ENCODE measurements at places on chromosomes 7 and 10.

GRCh38 chr7:46484906-46485305 lies 563.8 kb upstream of the IGFBP3 start:
- DNase-seq: no peak

DNA sequence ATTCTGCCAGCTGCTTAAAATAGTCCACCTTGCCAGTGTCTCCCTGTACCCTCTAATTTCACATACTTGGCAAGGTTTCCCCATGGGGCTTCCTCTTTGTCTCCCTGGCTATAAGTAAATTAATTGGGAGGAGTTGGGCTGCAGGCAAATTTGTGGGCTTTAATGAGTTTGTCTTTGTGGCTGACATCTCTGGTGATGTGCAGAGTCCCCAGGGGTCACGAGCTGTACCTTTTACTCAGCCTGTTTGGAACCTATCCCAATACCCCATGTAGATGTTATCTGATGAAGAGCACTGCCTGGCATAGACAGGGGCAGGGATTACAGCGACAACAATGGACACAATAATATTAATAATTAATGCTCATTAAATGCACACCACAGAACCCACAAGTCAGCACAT lies 132.5 kb downstream of the SLIT1 start:
- DNase-seq: no peak

DNA sequence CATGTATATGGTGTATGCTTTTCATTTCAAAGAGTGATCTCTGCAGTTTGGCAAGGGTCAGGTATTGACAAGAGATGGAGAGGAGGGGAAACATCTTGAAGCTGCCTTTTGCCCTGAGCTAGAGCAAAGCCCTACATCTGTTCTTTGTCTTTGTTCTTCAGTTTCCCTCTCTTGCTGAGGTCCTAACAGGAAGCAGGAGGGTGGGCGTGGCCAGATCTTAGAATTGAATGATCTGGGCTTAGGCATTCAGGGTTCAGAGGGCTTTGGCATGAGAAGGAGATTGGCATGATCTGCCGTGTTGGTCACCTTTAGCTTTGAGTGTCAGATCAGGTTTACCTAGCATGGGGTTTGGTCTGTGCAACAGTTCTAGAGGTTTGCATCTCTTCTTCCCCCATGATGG lies 41.3 kb downstream of the LRMDA start:
- no peak for DNase-seq

GRCh38 chr7:29109899-29110298 lies 36.4 kb downstream of the CPVL start:
- DNase-seq: no peak

GRCh38 chr10:124992462-124993344 lies 50.8 kb downstream of the ZRANB1 start:
- peak; percentile 73 for DNase-seq

- no peak for DNase-seq
These were observed 60.9 kb downstream of the ARMC3 start for GRCh38 chr10:22988581-22989360.

DNA sequence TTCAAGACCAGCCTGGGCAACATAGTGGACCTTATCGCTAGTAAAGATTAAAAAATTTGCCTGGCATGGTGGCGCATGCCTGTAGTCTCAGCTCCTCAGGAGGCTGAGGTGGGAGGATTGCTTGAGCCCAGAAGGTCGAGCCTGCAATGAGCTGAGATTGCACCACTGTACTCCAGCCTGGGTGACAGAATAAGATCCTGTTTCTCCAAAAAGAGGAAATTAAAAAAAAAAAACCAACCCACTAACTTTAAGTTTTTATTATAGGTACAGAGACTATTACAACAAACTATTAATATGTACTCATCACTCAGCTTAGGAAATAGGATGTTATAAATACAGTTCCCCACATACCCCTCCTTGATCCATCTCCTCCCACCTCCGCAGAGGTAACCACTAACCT lies 30.2 kb downstream of the DHTKD1 start:
- DNase-seq: no peak

GRCh38 chr7:139949629-139950028 lies 113.1 kb downstream of the PARP12 start:
- no peak for DNase-seq

DNA sequence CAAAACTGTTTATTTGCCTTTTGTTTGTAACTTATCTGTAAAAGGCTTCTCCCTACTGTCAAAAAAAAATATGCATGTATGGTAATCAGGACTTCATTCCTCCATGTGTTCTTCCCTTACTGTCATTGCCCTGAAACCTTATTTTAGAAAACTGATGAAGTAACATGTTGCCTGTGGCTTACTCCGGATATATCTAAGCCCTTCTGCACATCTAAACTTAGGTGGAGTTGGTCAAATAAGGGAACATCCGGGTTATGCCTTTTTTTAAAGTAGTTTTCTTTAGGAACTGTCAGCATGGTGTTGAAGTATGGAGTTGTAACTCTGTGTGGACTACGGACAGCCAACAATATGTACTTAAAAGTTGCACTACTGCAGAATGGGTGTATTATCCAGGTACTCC lies 6.2 kb downstream of the SAR1A start:
- DNase-seq: no peak

DNA sequence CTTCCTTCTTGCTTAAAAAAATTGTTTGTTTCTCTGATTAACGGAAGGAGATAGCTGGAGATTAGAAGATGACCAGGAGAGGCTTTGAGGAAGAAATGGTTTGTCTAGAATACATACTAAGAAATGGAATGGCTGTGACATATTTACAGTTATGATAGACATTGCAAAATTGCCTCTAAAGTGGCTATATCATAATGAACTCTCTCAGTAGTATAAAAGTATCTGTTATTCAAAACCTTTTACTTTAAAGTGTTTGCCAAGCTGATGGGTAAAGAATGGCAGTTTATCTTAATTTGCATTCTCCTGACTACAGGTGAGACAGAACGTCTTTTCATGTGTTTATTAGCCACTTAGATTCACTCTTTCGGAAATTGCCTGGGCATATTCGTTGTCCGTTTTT lies 28.7 kb downstream of the LRGUK start:
- DNase-seq: no peak

GRCh38 chr10:85649461-85649860 lies 717.1 kb downstream of the GRID1 start:
- no peak for DNase-seq

DNA sequence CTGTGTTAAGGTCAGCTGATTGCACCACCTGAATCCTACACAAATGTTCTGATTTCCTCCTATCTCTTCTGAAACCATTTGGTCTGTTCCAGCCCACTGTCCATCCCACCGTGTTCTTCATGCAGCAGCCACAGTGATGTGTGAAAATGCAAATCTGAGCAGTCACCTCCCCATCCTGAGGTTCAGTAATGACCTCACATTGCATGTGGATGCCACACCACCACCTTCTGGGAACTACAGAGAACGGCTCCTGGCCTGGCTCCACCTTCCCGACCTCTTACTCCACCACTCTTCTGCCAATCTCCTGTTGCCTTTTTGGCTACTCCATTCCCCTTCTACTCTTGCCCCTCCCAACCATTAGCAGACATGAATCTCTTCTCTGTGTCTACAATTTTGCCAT lies 244.4 kb downstream of the TNS3 start:
- DNase-seq: peak; percentile 38

GRCh38 chr10:110502851-110503301 lies 5.2 kb downstream of the DUSP5 start:
- peak; percentile 37 for DNase-seq

DNA sequence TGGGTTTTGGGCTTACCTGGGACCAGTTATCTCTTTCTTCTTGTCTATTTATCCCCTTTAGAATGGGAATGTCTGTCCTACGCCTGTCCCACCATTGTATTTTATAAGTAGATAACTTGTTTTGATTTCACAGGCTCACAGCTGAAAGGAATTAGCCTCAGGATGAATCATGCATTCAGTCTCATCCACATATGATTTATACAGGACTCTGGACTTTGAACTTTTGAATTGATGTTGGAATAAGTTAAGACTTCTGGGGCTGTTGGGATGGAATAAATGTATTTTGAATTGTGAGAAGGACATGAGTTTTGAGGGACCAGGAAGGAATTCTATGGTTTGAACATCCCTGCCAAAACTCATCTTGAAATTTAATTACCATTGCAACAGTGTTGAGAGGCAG lies 112.6 kb downstream of the AMPH start:
- no peak for DNase-seq

DNA sequence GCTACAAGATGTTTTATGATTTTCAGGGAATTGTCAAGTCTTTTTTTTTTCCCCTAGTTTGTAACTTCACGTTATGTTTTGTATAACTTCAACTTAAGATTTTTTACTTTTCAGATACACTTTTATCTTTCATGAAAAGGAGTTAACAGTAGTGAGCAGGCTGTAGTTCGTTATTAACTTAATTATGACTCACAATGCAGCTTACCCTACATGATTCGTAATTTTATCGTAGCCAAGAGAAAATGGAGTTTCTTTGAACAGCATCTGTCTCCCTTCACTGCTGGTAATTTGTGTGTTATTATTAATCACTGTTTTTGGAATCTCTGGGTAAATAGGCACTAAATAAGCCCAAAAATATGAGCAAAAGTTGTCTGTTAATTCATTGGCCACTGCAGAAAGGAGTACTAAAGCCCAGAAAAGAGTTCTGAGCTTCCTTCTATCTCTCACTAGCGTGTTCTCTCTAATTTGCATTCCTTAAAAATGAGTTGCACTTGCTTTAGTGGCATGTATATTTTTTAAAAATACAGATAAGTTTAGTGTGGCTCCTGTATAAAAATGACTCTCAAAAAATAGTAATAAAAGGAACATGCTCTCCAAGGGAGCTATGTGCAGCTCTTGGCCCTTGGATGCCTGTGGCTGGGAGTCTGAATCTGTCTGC lies 36.1 kb downstream of the RALA start:
- no peak for DNase-seq

All from substantia nigra (tissue), 51 donors.